Ovary (tissue), 10 donors: ENCODE measurements at places on chromosomes 5 and 9. TPM values are rescaled to one million over a fixed set of nuclear protein-coding genes. Genes with fewer than 3 reads are reported as not detected.
A peak's percentile ranks its signal among the peaks of the same experiment; 100 is the strongest.

DNA sequence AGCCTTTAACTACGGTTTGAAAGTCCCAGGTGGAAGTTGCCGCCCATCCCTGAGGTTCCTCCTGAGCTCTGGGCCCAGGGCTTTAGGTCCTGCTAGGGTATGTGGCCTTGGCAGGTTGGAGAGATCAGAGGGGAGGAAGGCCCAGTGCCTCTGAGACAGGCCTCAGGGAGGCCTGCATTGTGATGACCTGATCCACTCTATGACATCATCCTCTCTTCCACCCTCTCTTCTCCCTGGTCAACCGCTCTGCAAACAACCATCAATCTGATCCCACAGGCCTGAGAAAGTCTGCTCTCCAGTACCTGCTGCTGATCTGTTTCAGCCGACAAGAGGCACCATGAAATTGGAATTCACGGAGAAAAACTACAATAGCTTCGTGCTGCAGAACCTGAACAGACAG is at the start of gene CCIN:
CCIN (plus strand) TSS at position 223 of the 400 bp plus-strand sequence; CDS start at position 338, 115 bp downstream.
- DNase-seq: no peak

DNA sequence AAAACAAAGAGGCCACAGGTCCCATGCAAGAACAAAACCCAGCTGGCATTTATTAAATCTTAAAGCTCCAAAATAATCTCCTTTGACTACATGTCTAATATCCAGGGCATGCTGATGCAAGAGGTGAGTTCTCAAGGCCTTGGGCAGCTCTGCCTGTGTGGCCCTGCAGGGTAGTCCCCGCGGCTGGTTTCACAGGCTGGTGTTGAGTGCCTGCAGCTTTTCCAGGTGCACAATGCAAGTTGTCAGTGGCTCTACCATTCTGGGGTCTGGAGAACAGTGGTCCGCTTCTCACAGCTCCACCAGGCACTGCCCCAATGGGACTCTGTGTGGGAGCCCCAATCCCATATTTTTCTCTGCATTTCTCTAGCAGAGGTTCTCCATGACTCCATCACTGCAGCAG is 54.4 kb upstream of the HCN1 start:
- no peak for DNase-seq

DNA sequence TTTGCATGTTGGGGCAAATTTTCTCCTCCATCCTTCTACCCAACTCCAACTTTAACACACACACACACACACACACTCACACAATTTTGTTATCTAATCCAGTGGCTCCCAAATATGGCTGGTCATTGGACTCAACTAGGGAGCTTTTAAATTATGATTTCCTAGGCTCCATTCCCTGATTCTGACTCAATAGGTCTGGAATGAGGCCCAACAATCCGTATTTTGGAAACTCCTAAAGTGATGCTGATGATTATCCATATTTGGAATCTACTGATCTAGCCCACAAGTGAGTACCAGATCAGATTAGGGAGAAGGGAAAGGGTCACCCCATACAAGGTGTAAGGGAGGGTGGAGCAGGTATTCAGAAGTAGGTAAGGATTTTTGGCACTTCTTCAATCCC is 309.7 kb downstream of the TLE1 start:
- no peak for DNase-seq

Gene ZNF462
- total RNA-seq: 22.1 TPM

DNA sequence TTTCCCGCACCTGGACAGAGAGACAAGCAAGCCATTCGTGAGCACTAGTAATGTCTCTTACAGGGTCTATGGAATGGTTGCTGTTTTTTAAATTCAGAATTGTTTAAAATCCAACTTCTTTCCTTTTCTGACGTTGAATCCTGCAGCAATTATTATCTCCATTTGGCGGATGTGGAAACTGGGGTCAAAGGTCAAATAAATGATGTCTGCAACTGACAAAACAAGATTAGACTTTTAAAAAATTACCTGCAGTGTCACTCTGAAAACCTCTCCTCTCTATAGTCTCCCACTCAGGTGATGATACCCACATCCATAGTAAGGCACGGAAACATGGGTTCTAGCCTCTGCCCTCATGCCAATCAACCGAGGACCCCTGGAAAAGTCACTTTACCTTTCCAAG is 142.7 kb upstream of the SMIM23 start:
- no peak for DNase-seq

Gene TTC23L
- 0.28 TPM for total RNA-seq

Gene CFAP90
- 2.8 TPM for total RNA-seq

GRCh38 chr5:91848453-91848852 is 465.3 kb upstream of the ARRDC3 start:
- no peak for DNase-seq

DNA sequence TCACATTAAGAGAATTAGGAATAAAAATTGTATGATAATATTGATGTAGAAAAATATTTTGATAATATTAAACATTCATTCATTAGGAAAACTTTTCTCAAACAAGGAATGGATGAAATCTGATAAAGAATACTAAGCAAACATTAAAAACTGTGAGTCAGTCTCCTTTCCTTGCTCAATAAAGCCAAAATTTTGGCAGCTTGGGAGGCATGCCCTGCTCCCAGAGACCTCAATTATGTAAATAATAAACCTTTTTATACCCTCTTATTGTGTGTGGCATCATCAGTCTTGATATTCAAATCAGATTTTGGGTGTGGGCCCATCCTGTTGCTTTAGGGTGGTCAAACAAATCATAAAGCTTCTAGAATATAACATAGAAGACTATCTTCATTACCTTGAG is 36.6 kb upstream of the CCL21 start:
- no peak for DNase-seq

DNA sequence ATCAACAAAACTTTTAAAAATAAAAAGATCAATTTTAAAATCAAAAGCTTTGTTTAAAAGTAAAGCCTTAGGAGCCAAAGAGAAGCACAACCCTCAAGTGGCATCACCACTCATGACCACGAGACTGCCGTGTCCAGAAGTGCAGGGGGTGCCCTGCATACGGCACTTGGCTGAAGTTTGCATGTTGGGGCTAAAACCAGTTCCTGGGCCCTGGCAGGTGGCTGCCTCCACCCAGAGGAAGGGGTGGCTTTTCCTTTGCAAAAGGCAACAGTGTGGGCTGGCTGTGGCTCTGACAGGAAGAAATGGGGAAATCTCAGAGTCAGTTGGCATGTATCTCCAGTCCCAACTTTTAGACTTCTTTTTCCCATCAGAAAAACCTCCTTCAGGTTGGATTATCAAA is 15.3 kb downstream of the TRMO start:
- no peak for DNase-seq

DNA sequence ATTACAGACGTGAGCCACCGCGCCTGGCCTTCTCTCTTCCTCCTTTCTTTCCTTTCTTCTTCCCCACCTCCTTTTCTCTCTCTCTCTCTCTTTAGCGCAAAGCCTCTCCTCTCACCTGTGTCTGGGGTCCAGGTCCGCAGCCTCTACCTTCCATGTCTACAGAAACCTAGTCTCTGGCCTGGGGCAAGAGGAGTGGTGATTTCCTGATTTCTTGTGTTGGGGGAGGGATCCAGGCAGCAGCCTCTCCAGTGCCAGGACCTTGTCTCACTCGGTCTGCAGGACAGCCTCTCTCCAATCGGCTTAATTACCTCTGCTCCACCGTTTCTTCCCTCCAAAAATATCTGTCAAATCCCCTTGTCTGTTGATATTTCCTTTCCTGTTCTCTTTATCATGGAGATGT is 16.1 kb upstream of the FAM120A start:
- DNase-seq: no peak

GRCh38 chr9:95268681-95269080 is 48.8 kb downstream of the FANCC start:
- no peak for DNase-seq

GRCh38 chr5:68033029-68033428 is 182.5 kb upstream of the PIK3R1 start:
- DNase-seq: no peak

- no peak for DNase-seq
Observed at GRCh38 chr5:131171276-131171810, 599 bp downstream of the LYRM7 start.

DNA sequence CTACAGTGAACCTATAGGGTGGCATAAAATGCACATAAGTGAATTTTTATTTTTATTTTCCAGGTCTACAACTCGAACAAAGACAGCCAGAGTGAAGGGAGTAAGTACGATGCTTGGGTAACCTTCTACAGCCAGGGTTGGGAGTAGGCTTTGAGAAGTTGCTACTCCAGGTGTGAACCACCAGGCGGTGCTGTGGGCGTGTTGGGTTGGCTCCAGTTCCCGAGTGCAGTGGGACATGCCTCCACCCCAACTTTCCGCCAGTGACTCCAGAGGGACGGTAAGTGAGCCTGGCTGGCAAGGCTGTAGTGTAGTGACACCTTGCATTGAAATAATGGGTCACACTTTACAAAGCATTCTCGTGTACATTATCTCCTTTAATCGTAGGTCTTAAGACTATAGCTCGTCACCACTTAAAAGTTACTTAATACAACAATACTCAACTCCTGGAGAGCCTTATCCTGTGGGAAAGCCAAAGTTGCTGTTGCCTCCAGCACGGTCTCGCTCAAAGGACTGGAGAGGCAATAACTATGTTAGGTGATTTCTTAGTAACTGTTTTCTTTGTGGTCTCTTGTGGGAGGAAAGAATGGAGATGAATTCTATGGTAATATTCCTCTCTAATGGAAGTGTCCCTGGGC is 244.0 kb downstream of the ARHGAP26 start:
- no peak for DNase-seq

DNA sequence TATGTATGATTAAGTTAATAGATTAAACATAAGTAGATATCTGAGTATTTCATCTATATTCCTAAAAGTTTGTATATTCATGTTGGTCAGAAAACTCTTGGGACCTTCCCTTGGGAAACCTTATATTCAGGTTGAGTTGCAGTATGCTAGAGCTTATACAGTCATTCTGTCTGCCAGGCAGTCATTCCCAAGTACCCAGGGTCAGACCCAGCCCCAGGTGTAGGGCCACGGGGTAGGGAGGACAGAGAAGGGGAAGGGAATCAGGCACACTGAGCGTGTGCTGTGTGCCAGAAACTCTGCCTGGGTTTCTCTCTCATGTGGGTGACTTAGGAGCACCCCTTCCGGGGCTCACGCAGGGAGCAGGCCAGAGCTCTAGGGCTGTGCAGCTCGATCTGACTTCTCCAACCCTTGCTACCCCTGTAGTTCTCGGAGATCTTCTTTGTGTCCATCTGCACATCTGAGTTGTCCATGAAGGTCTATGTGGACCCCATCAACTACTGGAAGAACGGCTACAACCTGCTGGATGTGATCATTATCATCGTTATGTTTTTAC is 28.2 kb downstream of the CATSPER3 start:
- DNase-seq: no peak

GRCh38 chr5:6623228-6623627 is 9.6 kb downstream of the NSUN2 start:
- no peak for DNase-seq

- no peak for DNase-seq
Observed at GRCh38 chr5:93676704-93677103, 64.7 kb downstream of the POU5F2 start.

DNA sequence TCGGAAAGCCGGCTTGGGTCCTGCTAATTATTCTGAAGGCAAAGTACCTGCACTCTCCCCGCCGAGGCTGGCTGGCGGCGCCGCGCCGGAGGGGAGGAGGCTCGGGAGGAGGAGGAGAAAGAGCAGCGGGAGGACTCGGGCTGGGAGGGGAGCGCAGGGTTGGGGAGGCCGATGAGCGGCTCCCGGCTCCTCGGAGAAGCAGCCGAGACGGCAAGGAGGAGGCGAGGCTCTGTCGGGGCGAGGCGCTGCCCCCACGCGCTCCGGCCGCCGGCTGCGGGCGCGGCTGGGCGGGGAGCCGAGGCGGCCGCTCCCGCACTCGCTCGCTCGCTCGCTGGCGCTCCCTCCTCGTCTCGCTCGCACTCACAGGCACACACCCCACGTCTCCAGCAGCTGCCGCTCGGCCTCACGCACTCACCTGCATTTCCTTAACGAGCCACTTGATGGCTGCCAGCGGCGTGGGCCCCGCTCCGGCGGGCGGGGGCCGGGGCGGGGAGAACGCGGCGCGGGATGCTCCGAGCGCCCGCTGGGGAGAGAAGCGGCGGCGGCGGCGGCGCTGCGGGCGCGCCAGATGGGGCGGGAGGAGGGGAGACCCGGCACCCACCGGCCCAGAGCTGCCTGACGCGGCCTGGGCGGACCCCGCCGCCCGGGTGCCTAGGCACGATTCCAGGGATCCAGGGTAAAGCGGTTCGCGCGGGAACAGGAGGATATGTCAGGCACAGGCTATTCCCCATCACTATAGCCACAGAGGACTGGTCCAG is at the start of gene PTPRD:
PTPRD (minus strand) TSS at position 362 of the 758 bp plus-strand sequence.
- peak; percentile 16 for DNase-seq

DNA sequence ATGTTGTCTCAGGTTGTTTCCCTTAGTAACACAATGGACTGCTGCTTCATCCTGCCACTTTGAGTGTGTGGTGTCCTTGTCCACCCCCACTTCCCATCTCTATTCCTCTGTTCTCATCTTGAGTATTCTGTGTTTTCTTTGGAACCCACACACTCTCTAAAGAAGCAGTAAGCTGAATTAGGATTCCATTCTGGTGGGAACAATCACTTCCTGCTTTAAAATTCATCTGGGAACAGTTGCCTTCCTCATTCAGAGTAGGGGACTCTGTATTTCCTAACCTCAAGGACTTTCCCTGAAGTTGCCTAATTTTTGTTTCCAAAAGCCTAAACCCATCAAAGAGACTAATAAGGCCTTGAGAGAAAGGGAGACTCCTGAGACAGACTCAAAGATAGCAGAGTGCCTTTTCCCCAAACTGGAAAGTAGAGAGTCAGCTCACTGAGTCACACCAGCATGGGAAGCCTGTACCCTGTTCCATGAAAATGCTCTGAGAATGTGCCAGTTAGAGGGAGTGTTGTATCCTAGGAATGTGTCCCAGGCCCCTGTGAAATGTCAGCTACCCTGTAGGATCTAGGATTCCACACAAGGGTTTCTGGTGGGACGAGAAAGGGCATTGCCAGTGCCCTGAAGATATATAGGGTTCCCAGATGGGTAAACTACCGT is 63.6 kb downstream of the CCDC192 start:
- no peak for DNase-seq

Gene SLC25A2
- 0.40 TPM for total RNA-seq

DNA sequence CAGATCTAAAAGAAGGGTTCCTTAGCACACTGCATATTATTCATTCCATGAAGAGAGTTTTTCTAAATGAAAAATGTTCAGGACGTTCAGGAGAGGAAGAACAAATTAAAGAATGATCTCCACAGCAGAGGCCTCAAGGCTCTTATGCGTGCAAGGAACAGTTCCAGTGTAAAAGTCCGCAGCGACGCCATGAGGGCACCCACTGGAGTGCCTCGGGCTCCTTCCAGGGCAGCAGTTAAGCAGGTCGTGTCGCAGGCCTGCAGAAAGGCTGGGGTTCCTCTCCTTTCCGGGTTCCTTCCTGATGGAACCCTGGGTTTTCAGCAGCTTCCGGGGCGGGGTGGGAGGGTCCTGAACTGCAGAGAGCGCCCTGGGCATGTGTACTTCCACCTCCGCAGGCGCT is 87.1 kb upstream of the SELENOP start:
- no peak for DNase-seq

Gene PTCD2
- 7.9 TPM for total RNA-seq
